Cardiac septum (tissue), 1 donor: ENCODE measurements at places on chromosomes 3 and 15.

GRCh38 chr3:161369531-161369930 lies 1.8 kb downstream of the SPTSSB start:
- DNase-seq = no peak

DNA sequence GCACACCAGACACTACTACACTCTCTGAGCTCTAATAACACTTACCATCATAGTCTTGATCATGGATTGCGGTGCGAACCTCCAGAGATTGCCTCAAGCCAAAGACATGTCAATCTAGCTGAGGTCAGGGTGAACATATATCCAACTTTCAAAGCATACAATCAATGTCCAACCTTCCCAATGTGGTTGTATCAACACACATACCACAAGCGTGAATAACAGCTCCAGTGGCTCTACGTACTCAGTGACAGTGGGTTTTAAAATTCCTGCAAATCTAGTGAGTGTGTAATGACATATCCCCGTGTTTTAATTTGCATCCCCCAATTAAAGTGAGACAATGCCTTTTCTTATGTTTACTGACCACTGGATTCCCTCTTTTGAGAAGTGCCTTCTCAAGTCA lies 29.6 kb downstream of the SFMBT1 start:
- DNase-seq = no peak

DNA sequence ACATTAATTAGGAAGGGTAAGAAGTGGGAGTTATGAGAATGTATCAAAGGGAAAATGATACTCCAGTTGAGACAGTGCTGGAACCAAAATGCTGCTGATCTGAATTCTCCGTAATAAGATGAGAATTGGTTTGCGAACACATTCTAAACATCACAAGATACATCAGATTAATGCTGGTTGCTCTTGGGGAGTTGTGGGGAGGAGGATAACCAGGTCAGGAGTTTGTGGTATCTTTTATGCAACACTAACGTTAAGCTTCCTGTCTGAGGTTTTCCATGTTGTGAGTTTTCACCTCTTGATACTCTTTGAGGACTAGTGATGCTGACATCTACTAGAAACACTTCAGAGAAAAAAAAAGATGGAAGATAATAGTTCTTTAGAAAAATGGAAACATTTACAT lies 47.2 kb downstream of the PPARG start:
- DNase-seq = no peak

DNA sequence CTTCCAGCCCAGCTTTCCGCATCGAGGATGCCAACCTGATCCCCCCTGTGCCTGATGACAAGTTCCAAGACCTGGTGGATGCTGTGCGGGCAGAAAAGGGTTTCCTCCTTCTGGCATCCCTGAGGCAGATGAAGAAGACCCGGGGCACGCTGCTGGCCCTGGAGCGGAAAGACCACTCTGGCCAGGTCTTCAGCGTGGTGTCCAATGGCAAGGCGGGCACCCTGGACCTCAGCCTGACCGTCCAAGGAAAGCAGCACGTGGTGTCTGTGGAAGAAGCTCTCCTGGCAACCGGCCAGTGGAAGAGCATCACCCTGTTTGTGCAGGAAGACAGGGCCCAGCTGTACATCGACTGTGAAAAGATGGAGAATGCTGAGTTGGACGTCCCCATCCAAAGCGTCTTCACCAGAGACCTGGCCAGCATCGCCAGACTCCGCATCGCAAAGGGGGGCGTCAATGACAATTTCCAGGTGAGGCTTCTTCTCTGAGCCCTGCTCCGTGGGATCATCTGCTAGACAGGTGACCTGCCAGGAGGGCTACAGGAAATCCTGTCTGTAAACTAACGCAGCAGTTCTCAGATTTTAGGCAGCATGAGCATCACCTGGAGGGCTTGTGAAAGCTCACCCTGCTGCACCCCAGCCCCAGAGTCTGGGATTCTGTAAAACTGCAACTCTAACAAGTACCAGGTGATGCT lies 1.6 kb downstream of the THBS1 start:
- no peak for DNase-seq

DNA sequence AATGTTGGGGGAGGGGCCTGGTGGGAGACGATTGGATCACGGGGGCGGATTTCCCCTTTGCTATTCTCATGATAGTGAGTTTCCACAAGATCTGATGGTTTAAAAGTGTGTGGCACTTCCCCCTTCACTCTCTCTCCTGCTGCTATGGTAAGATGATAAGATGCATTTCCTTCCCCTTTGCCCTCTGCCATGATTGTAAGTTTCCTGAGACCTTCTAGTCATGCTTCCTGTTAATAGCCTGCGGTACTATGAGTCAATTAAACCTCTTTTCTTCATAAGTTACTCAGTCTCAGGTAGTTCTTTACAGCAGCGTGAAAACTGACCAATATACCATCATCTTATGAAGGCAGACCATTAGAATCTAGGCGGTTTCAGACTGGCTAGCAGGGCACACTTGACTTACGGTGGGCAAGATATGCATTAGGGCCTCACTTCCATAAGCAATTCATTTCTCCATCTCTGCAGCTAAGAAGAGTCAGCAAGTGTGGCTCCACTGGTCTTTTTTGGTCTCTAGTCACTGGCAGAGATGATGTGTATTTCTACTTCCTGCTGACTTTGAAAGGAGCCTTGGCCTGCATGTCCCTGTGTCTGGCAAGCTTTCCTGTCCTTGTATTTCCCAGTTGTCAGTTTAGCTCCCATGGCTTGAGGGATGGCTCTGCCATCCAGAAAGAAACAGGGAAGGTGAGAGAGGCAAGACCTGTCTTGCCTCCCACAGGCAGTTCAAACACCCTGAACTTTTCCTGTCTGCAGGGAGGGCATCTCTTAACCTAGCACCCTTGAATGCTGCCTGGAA lies 109.0 kb upstream of the ADAMTS9 start:
- no peak for DNase-seq

DNA sequence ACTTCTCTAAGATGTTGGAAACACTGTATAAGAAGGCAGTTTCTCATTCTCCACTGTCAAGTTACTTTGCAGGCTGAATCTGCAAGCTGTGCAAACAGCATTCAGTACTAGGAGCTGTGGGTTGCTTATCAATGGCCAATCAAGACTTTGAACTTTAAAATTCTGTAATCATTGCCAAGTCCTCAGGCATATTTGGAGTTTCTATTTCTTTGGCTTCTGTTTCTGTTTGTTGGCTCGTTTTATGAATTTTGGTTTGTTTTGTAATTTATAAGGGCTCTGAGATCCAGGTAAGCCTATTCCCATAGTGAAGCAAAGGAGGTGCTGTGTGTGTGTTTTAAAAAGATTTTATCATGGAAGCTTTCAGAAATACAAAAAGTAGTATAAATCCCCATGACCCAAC lies 32.1 kb downstream of the TLNRD1 start:
- DNase-seq = no peak

GRCh38 chr15:49865925-49866757 lies 245.3 kb downstream of the DTWD1 start:
- no peak for DNase-seq

DNA sequence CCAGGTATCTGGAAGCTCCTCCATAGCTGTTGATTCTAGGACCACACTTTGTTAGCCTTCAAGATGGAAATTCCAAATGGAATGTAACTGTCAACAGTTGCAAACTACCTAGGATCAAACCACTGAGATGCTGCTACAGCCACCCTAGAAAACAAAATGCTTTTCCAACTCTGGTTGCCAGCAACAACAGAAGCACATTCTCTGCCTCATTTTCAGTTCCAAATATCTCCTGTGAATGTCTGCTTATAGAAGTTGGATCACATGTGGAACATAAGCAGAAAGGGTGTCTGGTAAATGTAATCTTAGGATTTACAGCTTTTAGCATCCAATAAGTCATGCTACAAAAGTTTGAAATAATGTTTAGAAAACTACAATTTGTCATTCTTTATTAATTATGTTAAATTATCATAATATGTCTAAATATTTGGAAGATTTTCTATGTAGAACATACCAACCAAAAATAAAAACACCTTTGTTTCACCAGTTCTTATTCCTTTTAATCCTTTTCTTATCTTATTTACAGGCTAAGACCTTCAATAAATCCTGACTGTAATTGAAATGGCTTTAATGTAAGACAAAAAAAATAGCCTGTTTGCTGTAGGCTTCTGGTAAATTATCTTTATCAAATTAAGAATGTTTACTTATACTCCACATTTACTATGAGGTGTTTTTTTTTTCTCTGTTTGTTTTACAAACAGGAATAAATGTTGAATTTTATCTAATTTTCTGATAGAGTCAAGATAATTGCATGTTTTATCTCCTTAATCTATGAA lies 687.1 kb downstream of the IGSF11 start:
- no peak for DNase-seq
